SK-N-MC (cell line): ENCODE measurements at places on chromosomes 1 and 21.

DNA sequence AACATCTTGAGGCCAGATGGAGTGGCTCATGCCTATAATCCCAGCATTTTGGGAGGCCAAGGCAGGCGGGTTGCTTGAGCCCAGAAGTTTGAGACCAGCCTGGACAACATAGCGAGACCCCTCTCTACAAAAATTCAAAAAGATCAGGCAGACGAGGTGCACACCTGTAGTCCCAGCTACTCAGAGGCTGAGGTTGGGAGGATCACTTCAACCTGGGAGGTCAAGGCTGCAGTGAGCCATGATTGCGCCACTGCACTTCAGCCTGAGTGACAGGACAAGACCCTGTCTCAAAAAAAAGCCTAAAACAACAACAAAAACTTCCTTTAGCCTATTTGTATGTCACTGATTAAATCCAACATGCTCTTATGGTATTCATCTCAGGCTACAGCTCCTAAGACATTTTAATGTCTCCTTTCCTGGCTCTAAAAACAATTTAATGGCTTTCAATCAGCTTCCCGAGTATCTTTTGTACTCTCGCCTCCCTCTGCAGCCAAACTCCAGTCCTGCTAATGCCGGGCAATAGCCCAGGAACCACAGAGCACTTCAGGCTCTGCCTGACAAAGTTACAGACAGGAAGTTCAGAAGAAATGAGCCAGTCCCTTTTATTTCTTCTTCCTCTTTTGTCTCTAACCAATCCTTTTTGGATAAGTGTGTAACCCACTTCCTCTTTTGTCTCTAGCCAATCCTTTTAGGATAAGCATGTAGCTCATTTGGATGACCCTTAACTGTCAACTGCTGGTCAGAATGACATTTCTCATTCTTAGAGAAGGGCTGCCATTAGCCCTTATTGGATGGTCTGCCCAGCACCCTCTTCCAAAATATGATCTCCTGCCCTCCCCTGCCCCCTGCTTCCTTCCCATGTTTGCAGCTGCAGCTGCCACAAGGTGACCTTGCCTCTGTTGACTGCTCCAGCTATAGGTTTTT is 6.6 kb upstream of the DOP1B start:
- no peak for DNase-seq

GRCh38 chr1:1206966-1207531 is 657 bp upstream of the TNFRSF18 start:
- DNase-seq: no peak

- no peak for DNase-seq
These were observed 104.0 kb upstream of the RUNX3 start for GRCh38 chr1:25033828-25034705.

DNA sequence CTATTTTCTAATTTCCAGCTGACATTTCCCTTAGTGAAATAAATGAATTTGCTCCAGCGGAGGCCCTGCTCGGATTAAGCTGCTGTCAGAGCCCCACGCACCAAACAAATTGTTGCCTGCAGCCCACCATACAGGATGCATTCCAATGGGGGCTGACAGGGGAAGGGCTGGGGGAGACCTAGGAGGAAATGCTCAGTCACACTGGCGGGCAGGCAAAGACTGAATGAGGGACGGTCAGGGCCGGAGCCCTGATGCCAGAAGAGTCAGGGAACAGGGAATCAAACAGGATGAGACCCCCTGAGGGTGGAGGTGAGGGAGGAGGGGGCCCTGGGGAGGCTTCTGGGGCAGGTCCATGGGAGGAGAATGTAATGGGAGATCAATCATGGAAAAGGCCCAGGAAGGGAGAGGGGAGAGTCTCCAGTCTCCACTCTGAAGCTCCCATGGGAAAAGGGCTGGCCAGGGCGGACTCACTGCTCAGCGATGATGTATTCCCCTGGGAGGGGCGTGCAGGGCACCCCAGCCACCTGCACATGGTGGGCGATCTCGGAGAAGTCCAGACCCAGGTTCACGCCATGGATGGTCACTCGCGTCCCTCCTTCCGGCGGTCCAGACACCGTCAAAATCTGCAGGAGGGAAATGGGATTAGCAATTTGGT is 149.4 kb upstream of the CD34 start:
- DNase-seq: no peak

- DNase-seq: no peak
These were observed 22.1 kb downstream of the CLIC4 start for GRCh38 chr1:24767351-24767750.

DNA sequence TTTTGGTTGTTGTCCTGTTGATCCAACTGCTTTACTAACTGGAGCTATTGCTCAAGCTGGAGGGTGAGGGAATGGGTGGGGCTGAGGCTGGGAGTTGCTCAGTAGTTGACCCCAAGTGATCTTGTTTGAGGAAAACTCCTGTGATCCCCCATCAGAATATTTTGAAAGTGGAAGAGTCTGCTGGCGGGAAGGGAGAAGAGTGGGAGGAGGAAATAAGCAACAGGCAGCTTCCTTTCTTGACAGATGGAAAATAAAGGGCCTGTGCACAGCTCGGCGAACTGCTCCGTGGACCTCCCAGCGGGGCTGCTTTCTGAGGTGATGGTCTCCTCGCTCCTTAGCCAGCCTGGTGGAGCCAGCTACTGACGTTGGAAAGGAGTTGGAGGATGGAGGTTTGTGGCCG is 199.1 kb upstream of the LMO4 start:
- no peak for DNase-seq

- DNase-seq: no peak
These were observed 13.7 kb downstream of the DHRS3 start for GRCh38 chr1:12604114-12604874.

DNA sequence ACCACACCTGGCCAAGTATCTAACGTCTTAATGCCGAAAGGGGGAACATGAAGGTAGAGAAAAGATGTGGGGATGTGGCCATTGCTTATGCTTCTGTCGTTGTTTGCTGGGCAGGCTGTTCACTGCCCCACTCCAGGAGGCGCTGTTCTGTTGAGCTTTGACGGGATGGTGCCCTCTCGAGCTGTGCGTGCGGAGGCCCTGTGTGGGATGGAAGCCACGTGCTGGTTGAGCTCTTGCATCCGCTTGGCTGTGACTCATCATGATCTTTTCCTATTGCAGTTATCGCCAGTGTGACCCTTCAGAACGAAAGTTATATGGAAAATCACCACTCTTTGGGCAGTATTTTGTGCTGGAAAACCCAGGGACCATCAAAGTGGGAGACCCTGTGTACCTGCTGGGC is 26.3 kb downstream of the MTARC1 start:
- DNase-seq: no peak

GRCh38 chr1:160328184-160328583 is 14.9 kb downstream of the COPA start:
- DNase-seq: no peak

GRCh38 chr1:54332781-54333585 is 73.2 kb downstream of the SSBP3 start:
- DNase-seq: no peak

DNA sequence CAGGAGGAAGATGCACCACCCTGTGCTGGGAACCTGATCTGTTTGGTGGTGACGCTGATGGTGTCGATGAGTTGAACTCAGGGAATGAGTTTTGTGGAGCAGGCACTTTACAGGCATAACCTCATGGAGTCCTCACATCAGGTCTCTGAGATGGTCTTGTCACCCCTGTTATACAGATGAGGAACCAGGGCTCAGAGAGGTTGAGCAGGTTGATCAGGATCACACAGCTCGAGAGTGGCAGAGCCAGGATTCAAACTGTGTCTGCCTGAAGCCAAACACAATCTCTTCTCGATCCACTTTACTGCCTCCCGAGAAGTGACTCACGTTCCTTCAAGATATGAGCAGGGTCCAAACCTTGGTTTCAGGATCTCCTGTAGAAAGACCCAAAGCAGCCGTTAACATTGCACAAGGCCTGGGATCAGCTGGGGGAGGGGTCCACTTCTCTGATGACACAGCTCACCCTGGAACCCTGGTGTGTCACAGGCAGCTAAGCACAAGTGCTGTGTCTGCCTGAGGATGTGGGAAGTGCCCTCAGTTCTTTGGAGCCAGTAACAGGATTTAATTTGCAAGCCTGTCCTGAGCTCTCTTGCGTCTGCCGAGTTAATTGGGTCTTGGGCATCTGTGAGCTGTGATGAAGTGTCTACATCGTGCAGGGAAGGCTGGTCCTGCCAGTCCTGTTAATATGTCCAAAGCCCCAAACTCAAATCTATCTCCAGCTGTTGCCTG is 65.4 kb upstream of the STUM start:
- DNase-seq: no peak

DNA sequence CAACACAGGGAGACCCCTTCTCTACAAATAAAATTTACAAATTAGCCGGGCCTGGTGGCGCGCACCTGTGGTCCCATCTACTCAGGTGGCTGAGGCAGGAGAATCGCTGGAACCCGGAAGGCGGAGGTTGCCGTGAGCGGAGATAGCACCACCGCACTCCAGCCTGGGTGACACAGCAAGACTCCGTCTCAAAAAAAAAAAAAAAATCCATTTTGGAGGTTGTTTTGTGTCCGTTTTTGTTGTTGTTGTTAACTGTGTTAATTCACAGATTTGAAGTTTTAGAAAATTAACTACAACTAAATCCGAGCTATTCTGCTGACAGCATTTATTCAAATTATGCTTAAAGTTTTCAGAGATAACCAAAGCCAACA is 618 bp downstream of the CLCC1 start:
- DNase-seq: no peak

GRCh38 chr1:37323486-37324377 is 150.6 kb upstream of the ZC3H12A start:
- no peak for DNase-seq

DNA sequence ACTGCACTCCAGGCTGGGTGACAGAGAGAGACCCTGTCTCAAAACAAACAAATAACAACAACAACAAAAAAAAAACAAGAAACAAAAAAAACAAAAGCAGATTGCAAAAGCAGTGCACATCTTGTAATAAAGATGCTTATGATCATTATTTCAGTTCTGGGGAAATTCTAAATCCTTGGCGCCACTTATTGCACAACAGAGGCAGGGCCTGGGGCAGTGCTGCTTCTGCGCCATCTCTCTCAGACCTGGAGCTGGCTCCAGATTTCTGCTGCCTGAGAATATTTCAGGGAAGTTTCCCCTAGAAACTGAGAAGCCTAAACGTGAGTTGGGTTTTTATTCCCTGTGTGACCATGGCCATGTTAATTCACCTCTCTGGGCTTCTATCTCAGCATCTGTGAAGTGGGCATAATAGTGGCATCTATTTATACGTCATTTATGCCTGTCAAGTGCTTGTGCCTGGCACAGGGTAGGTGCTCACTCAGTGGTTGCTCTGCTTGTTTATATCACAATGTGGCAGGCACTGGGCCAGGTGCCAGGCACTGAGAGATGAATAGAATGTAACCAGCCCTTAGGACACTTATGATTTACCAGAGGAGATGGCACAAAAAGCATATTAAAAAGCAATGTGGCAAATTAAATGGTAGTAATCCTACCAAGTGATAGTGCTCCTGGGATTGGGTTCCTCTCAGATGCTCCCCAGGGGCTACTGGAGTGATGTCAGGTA is 67.9 kb downstream of the MDM4 start:
- peak; percentile 47 for DNase-seq

GRCh38 chr1:54314696-54315095 is 91.5 kb downstream of the SSBP3 start:
- no peak for DNase-seq
